ENCODE measurements at places on chromosomes 5 and 9.

GRCh38 chr9:26296910-26297572 lies 595.6 kb downstream of the CAAP1 start:
- peak; percentile 39 for DNase-seq

GRCh38 chr9:119033596-119033995 lies 335.6 kb downstream of the BRINP1 start:
- DNase-seq: no peak

DNA sequence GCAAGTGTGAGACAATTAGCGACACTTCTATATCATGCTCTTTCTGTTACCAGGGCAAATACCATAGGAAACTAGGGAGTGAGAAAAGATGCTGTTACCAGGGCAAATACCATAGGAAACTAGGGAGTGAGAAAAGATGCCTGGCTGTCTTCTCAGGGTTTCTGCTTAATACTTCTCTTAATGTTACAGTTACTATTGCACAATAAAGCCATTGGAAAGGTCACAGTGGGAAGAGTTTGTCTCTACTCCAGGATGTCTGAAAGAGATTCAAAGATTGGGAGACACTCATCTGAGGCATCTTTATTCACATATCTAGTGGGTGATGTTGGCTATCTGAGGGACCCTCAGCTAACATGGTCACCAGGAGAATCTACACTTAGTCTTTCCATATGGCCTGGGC lies 431.7 kb upstream of the POU5F2 start:
- no peak for DNase-seq

DNA sequence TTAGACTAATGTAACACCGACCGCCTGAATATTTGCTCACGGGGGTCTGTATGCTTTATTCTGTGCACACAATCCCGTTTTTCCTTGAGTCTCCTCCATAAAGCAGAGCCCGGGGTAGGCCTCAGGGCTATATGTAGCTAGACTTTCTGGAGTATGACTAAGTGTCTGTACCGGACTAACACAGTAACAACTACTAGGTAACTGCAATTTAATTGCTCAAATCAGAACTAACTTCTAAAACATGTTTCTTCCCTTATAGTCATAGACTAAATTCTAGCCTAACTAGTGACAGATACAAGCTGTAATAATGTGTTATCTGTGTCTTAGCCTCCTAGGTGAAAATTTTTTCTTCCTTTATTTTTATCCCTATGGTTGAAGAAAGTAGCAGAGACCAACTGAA lies 2.1 kb downstream of the REEP5 start:
- DNase-seq: no peak

GRCh38 chr5:155598552-155598951 lies 585.0 kb downstream of the KIF4B start:
- no peak for DNase-seq

GRCh38 chr9:94126844-94127243 lies 42.6 kb downstream of the PTPDC1 start:
- no peak for DNase-seq

GRCh38 chr5:133307275-133307674 lies 255.5 kb downstream of the HSPA4 start:
- no peak for DNase-seq

DNA sequence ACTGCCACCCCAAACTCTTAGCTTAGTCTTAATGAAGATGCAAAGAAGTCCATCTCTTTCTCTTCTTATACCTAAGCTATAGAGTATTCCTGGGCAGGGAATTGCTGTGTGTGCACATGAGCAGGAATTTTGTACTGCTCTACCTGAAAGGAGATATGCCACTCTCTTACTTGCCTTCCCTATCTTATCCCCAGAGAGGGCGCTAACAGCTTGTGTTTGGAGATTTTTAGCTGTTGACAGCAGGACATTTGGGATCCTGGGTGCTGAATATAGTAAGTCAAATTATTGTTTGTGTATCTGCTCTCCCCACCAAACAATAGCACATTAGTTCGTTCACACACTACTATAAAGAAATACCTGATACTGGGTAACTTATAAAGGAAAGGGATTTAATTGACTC lies 159.5 kb downstream of the GABRG2 start:
- DNase-seq: no peak

- DNase-seq: peak; percentile 68
Measured at GRCh38 chr9:111038331-111039230, at the start of gene LPAR1. Gene LPAR1, minus strand, starts transcription at chr9:111038470. Its CDS starts 66,353 bp downstream, at chr9:110972117.

GRCh38 chr5:87803352-87803751 lies 390.6 kb upstream of the CCNH start:
- no peak for DNase-seq

- no peak for DNase-seq
Measured at GRCh38 chr9:135093111-135093510, 5.6 kb downstream of the OLFM1 start.

GRCh38 chr9:73714294-73714693 lies 562.6 kb downstream of the ANXA1 start:
- DNase-seq: no peak

GRCh38 chr5:96120120-96120519 lies 158.5 kb upstream of the ELL2 start:
- no peak for DNase-seq

Measured in fibroblast of the aortic adventitia (primary cell).